H4 (cell line): ENCODE measurements at places on chromosomes 7 and 10.

- DNase-seq: no peak
Observed at GRCh38 chr10:127313996-127314700, 117.8 kb upstream of the INSYN2A start.

DNA sequence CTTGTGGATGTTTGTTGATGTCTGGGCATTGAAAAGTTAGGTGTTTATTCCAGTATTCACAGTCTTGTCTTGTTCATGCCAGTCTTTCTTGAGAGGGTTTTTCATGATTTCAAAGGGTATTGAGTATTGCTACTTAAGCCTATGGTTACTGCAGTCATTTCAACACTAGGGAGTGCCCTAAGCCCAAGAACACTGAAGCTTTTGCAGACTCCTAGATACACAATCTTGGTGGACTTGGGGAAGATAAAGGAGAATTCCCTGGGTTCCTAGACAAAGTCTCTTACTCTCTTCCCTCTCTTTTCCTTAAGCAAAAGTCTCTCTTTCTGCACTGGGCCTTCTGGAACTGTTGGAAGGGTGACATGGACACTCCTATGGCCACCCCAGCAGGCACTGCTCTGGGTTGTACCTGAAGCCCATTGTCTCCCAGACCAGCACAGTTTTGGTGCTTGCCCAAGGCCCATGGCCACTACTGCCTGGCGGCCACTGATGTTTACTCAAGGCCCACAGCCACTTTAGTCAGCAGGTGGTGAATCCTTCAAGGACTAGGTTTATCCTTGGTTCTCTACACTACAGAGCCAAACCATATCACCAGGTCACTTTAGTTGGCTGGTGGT lies 24.9 kb downstream of the SAMD9 start:
- DNase-seq: no peak

DNA sequence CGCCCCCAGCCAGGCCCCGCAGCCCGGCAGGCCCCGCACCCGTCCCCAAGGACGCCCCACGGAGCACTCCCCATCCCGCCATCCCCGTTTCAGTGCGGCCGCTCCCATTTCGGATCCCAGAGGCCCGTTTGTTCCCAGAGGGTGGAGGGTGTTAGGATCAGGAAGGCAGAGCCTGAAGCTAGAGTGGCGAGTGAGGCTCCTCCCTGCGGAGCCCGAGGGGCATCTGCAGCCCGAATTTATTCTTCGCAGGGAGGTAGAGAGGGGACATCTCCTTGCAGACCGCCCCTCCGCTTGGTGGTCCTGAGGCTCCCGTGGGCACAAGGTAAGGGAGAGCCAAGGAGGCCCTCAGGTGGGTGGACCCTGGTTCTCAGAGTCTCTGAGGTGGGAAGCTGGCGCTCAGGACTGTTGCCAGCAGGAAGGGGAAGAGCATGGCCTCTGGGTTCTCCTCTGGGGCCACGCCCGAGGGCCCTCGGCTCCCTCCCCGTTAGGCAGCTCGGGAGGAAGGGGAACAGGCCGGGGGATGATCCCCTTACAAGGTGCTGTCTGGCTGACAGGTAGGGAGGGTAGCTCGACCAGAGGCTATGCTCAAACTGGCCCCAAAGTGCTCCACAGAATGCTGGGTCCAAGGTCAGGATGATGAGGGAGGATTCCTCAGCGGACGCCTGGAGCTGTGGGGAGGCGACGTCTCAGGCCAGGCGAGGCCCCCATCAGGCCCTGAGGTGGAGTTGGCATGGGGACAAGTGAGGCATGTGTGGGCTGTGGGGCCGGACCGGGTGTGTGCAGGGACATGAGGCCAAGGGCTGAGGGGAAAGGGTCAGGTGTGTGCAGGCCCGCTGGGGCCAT lies 17.4 kb downstream of the POLL start:
- DNase-seq: no peak

GRCh38 chr10:84076540-84077195 lies 62.6 kb upstream of the GHITM start:
- peak; percentile 55 for DNase-seq

- DNase-seq: no peak
Observed at GRCh38 chr10:563827-564226, 125.6 kb downstream of the DIP2C start.

DNA sequence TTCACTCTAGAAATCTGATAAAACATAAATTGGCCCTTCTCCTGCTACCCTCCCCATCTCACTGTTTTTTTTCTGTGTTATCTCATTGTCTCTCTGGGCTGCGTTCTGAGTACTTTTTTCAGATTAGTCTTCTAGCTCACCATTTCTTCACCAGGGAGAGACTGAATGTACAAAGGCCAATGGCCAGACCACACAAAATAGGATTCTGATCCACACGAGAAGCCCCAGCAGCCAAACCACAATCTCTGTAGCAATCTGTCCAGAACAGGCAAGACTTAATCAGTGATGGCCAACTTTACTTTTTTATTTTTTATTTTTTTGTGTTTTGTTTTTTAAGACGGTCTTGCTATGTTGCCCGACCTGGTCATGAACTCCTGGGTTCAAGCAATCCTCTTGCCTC lies 55.9 kb upstream of the PAPSS2 start:
- no peak for DNase-seq

DNA sequence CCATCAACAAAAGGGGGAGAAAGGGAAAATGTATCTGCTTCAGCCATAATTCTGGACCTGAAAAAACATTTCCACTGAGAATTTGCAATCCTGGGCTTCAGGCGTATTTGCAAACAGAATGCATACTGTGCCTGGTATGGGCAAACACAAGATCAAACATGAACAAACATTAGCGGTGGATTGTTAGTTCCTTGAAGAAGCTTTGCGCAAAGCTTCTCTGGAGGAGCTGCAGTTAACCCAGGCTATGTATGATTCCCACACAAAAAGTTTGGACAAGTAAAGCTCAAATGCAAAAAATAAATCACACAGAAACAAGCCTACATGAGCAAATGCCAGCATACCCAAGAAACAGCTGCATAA lies 20.4 kb upstream of the HILPDA start:
- DNase-seq: no peak

DNA sequence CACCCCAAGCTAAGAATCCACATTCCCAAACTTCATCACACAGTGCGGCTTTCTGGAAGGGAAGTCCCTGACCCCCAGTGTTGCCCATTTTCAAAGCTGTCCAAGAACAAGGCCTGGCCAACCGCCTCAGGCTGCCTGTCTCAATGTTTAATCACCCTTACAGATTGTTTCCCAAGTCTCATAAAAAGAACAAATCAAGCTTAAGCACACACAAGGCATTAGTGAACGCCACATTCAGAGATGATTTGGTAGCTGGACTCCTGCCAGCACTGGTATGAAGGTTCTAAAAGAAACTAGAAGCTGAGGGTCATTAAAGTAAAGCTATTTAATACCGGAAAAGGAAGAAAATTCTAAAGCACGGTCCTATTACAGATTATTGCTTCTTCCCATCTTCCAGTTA lies 35.6 kb downstream of the C10orf90 start:
- peak; percentile 16 for DNase-seq

GRCh38 chr7:38660427-38661099 lies 29.4 kb upstream of the AMPH start:
- DNase-seq: peak; percentile 85
